ENCODE measurements at places on chromosomes 6 and 20.
A peak's percentile ranks its signal among the peaks of the same experiment; 100 is the strongest.

DNA sequence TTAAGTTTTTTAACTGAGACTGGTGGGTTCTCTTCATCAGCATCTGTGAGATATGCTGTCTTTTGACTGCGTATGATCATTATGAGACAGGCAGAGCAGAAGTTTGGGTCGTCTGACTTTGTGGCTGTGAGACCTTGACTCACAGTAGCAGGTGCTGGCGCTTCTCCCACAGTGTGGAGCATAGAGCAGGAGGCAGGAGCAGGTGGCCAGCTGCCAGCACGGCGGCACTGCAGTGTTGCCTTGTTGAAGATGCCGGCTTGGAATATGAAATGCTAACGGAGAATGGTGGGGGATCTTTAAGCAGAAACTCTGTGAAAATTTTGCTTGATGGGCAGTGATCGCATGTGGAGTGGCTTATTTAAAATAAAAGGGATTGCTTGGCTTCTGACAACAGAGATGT, 105.0 kb downstream of the TIAM2 start:
- DNase-seq = no peak

DNA sequence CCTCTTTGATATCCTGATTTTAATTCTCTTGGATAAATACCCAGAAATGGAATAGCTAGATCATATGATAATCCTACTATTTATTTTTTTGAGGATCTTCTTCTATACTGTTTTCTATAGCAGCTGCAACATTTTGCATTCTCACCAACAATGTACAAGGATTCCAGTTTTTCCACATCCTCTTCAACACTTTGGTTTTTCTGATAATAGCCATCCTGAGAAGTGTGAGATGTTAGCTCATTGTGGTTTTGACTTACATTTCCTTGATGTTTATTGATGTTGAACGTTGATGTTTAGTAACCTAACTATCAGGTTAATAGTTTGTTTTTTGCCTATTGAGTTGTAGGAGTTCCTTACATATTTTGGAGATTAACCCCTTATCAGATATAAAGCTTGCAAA, 217.3 kb downstream of the LRFN2 start:
- DNase-seq = no peak

DNA sequence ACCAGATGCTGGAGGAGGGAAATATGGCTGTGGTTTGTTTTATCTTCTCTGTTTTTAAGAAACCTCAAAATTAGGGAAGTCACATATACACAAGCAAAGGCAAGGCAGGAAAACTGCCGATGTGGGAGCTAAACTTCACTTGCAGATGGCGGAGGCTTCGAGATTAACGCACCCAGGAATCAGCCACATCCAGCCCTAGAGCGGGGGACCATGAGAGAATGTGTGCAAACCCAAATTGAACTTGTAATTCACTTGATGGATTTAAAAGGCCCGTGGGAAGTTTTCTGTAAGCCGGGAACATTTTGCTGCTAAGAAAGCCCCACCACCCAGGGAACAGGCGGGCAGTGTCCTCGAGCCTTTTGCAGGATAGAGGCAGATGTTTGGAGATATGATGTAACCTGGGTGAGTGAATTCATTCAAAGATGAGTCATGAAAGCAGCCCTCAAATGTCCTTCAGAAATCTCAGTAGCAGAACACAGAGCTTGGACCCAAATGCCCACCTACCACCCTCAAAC, 39.9 kb downstream of the PREX1 start:
- peak; percentile 46 for DNase-seq

- DNase-seq = no peak
Measured at GRCh38 chr6:27426045-27426620, 37.6 kb downstream of the ZNF391 start.

DNA sequence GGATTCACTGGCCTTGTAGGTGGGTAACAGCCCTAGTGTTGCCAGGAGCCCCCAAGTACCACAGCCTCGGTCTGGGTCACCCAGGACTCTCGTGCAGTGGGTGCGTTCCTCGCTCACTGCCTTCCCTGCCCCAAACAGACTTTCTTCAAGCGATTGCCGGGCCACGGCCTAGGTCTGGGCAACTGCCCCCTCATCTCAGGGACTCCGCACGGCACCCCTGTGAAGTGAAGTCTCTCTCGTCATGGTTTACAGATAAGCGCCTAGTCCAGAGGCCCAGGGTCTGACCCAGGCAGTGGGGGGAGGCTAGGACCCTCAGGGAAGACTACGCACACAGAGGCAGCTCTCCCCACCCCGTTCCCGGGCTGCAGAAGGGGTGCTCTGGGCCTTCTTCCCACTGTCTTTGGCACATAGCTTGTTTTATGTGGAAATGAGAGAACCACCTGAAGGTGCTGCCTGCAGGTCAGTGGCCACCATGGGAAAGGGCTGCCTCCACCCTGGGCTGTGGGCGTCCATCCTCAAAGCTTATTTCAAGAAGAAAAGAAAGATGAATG, 220.8 kb downstream of the ERMARD start:
- no peak for DNase-seq

GRCh38 chr6:2944405-2945152, 26.8 kb downstream of the SERPINB6 start:
- no peak for DNase-seq

- DNase-seq = peak; percentile 52
Measured at GRCh38 chr6:163460307-163460782, 45.8 kb downstream of the QKI start.

DNA sequence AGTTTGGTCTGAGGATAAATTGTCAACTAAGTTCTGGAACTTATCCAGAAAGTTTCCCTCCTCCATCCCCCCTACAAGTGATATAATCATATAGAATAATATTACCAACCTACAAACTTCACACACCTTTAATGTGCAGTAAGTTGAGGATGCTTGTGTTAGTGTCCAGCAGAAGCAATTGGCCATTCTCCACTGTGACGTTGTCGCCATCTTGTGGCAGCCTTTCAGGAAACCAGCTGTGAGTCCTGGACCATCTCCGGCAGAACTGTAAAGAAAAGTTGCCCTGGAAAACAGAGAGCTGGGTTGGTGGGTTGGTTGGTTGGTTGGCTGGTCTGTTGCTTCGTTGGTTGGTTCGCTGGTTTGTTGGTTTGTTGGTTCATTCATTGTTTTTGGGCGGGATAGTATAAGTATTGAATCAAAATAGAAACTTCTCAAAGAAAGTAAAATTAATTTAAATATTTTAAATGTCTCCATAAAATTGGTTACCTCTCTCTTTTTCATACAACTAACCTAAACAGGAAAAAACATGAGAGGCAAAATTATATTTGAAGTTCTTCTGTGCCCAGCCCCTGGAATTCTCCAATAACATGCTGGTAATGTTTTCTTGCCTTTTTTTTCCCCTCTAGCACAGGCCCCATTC, 127.5 kb downstream of the PKHD1 start:
- DNase-seq = peak; percentile 18

GRCh38 chr20:48482790-48483189, 345.0 kb downstream of the PREX1 start:
- no peak for DNase-seq

- DNase-seq = no peak
Measured at GRCh38 chr6:46044881-46045617, 29.4 kb upstream of the CLIC5 start.

DNA sequence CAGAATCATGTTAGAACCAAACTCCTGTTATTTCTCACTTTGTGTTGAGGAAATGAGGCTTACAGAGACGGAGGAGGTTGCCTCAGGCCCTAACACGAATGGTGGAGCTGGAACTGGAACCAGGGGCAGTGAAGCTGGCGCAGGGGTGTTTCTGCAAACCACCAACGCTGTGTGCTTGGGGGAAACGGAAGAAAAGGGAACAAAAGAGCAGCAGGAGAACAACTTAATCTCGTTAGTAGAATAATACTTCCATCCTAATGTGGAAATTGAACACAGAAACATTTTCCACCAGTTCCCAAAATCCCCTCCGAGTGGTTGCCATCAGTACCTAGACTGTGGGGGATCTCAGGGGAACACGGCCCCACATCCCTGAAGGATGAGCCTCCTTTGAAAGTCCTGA, 103.4 kb upstream of the FRMD1 start:
- no peak for DNase-seq

DNA sequence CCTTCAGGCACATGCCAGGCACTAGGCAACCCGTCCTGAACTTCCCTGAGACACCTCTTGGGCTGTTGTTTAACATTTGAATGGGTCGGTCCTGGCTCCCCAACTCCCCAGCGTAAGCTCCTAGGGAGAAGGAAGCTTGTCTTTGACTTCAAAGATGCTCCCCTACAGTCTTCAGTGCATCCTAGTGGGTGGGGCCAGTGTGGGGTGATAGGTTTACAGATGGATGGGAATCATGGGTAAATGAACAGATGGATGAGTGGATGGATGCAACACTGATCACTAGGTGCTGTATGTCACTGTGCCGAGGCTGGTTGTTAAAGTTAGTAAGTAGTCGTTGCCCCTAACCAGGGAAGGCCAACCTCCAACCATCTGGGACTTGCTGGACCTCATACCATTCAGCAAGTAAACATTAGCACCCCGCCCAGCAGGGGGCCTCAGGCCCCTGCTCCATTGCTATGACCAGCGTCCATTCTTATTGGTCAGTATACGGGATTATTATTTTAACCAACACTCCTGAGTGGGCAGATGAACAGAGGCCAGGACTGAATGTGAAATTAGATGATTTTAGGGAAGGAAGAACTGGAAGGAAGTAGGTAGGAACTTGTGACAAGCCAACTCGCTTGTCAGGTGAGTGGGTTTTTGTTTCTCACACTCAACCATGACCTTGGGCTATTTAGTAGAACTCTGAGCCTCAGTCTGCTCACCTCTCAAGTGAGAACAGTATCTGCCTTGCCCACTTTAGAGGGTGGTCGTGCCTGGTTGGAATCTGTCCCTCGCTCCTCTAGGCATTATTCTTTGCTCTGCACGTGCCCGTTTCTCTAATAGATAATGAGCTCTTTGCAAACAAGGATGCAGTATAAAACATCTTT, 82.9 kb upstream of the FOXP4 start:
- DNase-seq = peak; percentile 33

- DNase-seq = no peak
Measured at GRCh38 chr6:17928514-17929430, 58.7 kb downstream of the KIF13A start.

DNA sequence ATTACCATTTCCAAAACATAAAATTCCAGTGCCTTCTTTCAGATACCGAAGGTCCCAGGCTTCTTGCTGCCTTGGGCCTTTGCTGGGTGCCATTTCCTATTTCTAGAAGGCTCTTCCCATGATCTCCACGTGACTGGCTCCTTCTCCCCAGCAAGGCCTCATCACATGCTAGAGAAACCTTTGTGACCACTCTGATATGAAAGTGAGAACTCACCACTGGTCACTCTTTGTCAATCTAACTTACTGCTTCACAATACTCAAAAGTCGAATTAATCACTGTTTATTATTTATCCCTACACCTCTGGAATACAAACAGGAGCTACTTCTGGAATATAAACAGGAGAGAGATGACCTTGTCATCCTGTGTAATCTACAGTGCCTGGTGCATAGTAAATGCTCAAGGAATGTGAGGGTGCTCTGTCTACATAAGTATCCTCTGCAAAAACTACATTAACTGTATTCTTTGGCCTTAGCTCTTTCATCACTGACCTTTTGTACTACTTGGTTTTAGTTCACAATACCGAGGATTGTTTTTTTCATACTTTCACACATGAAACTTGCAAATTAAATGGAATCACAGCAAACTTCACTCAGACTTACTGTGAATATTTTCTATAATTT, 1.6 kb downstream of the STX7 start:
- no peak for DNase-seq

GRCh38 chr20:40154514-40154913, 534.5 kb downstream of the MAFB start:
- no peak for DNase-seq
